ENCODE measurements at places on chromosomes 4 and X.

DNA sequence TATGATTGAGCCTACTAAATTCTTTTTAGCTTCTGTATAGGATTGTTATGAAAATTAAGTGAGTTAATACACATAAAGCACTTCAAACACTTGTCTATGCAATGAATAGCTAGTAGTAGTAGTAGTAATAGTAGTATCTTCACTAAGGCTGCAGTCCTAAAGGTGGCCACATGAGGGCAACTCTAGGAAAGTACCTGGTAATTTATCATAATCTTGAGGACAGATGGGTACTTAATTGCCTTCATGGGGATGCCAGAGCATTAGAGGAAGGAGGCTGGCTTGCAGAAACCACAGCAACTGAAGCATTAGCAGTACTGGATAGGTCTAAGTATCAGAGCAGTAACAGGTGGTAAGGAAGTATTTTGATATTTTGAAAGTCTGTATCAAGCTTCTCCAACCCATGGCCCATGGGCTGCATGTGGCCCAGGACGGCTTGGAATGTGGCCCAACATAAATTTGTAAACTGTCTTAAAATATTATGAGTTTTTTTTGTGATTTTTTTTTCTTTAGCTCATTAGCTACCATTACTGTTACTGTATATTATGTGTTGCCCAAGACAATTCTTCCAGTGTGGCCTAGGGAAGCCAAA lies 17.3 kb downstream of the NIPAL1 start:
- DNase-seq = no peak

DNA sequence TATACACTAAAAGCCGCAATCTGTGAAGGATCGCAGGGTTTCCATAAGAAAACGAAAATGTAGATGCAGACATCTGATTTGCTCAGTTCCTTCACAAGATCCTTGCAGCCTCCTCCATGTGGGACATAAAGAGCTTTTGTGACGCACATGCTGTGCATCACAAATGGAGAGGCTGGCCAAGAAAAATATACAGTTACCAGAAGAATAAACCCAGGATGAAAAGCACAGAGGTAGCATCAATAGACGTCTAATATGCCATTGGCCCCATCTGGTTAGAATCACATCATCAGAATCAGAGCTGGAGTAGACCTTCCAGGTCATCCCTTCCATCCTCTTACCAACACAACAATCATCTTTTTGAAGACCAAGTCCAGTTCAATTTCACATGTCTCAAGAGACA lies 517.4 kb downstream of the RAB28 start:
- no peak for DNase-seq

- no peak for DNase-seq
Measured at GRCh38 chrX:154549766-154550165, 2.3 kb downstream of the IKBKG start.

- DNase-seq = no peak
Measured at GRCh38 chr4:94459462-94460161, 7.9 kb downstream of the PDLIM5 start.

- DNase-seq = no peak
Measured at GRCh38 chr4:3701271-3701734, 64.9 kb upstream of the ADRA2C start.

DNA sequence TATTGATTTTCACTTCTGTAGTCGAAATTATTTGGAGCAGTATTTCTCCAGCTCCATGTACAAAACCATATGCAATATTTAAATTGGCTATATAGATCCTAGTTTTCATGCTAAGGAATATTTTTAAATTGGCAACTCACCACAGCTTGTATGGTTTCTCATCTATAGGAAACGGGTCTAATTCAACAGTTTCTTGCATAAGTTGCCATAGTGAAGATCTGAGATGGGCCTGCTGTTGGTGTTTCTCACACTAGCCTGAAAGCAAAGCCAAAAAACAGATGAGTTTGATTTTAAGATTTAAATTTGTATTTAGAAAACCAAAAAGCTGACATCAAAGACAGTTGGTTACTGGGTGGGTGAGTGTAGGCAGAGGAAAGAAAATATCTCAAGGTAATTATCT lies 5.5 kb downstream of the MAPK10 start:
- DNase-seq = no peak

DNA sequence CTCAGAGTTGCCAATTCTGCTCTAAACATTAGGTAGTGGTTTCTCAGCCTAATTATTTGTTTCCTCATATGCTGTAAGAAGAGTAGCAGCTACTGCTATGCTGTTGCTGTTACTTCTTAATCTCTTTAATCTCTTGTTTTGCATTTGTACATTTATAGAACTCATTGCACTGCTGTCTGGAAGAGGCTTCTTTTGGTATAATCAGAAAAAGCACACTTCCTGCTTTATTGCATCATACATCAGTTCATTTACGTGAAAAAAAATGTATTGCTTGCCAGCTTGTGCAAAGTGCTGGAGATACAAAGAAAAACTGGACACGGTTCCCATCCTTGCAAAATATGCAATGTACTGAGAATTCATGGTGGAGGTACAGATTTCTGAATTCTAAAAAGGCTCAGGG lies 332.0 kb downstream of the GRXCR1 start:
- DNase-seq = no peak

DNA sequence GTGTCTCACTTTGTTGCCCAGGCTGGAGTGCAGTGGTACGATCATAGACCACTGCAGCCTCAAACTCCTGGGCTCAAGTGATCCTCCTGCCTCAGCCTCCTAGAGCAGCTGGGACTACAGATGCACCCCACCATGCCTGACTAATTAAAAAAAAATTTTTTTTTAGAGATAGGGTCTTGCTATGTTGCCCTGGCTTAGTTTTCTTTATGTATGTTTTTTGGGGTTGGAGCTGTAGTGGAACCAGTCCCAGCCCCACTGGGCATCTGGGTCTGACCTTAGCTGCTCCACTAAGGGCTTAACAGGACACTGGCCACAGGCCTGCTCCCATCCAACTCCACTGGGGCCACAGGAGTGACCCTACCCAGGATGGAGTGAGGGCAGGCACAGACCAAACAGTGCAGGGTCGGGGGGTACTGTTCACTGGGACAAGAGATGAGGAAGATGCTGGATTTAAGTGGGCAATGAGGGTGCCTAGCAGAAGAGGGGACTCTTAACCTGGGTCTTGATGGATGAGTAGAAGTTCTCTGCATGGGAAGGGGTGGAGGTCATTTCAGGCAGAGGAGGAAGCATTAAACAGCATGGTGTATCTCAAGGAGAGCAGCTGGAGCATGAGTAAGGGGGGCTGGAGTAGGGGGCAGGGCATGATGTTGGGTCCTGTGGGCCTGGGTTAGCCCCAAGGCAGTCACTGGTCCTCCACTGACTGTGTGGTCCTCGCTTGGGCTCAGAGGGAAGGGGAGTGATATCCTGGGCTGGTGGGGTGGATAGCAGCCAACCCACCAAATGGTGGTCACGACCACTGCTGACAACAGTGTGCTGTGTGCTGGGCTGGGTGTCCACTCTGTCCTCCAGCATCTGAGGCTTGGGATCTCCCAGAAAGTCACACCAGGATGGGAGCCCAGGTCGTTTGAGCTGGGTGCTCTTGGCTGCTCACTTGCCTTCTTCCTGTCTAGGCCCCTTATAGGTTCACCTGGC lies 24.1 kb upstream of the ADD1 start:
- DNase-seq = no peak

DNA sequence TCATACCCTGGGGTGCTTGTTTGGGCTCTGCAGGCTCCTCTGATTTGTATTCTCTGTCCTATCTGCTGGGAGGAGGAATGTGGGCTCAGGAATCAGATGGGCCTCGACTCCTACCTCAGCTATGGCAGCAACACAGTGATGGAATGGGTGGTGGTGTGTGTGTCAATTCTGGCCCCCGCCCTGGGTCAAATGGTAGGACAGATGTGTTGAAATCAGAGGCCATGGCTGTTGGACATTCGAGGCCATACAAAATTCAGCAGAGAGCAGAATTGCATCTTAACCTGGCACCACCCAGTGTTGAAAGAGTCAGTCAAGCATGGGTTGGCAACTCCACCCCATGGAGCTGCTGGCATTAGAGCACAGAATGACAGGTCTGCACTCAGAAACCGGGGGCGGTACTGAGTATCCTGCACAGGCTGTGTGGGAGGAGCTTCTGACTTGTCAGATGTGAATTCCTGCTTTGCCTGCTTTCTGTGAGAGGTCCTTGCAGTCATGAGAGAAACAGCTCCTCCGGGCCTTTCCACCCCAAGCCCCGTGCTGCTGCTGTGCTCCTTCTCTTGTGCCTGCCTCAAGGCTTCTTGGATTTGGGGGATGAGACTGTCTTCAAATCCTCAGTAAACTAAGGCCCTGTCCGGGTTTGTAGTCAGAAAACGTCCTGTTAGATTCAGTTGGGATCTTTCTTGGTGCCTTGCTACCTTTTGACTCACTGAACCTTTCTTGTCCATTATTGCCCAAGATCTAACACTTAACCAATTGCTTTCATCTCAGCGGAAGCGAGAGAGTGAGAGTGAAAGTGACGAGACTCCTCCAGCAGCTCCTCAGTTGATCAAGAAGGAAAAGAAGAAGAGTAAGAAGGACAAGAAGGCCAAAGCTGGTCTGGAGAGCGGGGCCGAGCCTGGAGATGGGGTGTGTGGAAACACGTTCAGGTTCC lies 13.0 kb downstream of the DKC1 start:
- no peak for DNase-seq

- DNase-seq = no peak
Measured at GRCh38 chr4:184380707-184381106, 93.6 kb downstream of the IRF2 start.

GRCh38 chrX:41308884-41309647 lies 24.9 kb upstream of the DDX3X start:
- no peak for DNase-seq

DNA sequence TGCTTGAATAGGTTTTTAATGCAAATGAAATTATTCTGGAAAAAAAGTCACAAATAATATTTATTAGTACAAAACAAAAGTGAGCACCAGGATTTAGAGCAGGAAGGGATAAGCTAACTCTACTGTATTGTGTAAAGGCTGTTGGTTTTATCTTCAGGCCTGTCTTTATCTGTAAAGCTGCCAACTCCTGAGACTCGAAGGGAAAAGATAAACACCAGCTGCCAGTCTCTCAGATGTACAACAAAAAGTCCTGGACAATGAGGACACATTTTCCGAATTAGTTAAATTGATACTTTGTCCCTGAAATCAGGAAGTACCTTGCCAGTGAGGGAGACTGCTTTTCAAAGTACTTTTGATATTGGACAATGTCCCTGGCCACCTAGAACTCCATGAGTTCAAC lies 8.8 kb downstream of the DDX60 start:
- no peak for DNase-seq

DNA sequence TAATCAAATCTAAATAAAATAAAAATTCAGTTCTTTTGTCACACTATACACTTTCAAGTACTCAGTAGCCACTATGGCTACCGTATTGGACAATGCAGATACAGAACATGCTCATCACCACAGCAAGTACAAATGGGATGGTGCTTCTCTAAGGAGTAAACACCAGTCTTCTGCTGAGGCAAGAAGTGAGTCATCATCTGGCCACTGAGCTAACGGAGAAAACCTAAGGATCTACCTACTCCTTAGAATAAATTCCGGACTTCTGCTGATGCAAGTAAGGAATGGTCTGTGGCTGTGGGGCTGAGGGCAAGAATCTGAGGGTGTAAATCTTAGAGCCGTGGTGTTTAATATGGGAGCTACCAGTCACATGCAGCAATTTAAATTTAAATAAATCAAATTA lies 11.3 kb upstream of the RBMXL3 start:
- DNase-seq = no peak

GRCh38 chrX:794311-794710 lies 163.7 kb downstream of the SHOX start:
- no peak for DNase-seq

- DNase-seq = no peak
Measured at GRCh38 chrX:30893206-30893605, 4.2 kb upstream of the TAB3 start.

GRCh38 chr4:154427149-154427548 lies 64.5 kb downstream of the DCHS2 start:
- DNase-seq = no peak

GRCh38 chr4:121484633-121485032 lies 103.8 kb upstream of the QRFPR start:
- DNase-seq = no peak

- DNase-seq = no peak
Measured at GRCh38 chrX:7372825-7373525, 225.0 kb upstream of the PUDP start.

DNA sequence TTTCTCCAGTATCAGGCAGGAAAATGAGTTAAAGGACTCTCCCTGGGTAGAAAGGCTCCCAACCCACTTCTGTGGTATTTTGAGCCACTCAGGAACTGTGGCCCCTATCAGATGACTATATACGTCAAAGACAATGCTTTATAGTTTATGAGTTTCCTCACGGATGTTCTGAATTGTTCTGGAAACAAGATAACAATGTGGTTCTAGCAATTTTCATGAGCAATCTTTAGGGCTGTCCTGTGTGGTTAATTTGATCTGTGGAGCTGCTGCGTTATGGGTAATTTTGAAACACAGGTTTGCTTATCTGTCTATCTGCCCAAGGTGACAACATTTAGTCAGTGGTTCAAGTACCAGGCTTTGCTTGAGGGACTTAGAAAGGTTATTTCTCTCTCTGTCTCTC lies 46.7 kb upstream of the IL2 start:
- DNase-seq = no peak

- DNase-seq = no peak
Measured at GRCh38 chr4:75790024-75790423, 65.6 kb downstream of the USO1 start.

DNA sequence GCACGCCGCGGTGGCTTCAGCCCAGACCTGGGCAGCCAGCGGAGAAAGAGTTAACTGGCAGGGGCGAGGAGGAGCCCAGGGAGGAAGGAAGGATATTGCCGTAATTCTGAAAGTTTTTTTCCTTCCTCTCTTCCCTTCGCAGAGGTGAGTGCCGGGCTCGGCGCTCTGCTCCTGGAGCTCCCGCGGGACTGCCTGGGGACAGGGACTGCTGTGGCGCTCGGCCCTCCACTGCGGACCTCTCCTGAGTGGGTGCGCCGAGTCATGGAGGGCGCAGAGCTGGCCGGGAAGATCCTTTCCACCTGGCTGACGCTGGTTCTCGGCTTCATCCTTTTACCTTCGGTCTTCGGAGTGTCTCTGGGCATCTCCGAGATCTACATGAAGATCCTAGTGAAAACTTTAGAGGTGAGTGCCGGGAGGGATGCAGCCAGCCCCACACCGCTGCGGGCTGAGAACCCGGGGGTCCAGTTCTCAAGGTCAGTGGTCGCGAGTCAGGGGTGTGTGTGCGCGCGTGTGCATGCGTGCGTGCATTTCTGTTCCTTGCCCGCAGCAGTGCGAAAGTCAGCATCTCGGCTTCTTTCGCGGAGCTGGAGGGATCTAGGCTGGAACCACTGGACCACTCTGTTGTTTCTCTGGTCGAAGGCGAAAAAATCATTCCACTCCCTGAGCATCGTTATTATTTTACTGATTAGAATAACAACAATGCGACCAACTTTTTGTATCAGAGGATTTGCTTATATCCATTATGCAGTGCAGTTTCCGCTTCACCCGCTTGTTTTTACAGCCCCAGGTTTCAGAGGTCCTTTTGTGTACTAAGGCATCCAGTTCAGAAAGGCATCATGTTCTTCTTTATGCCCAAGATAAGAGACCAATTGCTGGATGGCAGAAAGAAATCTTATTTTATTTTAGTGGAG lies 709 bp downstream of the GPAT3 start:
- no peak for DNase-seq

- no peak for DNase-seq
Measured at GRCh38 chr4:113682730-113683537, 78.6 kb downstream of the CAMK2D start.

GRCh38 chrX:12441381-12442128 lies 303.3 kb downstream of the FRMPD4 start:
- DNase-seq = no peak

Measured in stimulated activated CD8-positive, alpha-beta memory T cell treated with anti-CD3 and anti-CD28 coated beads, Interleukin-15, amount 100 ng/mL, for 24 hours (primary cell).